ENCODE measurements at places on chromosomes 2 and 18.
A peak's percentile ranks its signal among the peaks of the same experiment; 100 is the strongest.

DNA sequence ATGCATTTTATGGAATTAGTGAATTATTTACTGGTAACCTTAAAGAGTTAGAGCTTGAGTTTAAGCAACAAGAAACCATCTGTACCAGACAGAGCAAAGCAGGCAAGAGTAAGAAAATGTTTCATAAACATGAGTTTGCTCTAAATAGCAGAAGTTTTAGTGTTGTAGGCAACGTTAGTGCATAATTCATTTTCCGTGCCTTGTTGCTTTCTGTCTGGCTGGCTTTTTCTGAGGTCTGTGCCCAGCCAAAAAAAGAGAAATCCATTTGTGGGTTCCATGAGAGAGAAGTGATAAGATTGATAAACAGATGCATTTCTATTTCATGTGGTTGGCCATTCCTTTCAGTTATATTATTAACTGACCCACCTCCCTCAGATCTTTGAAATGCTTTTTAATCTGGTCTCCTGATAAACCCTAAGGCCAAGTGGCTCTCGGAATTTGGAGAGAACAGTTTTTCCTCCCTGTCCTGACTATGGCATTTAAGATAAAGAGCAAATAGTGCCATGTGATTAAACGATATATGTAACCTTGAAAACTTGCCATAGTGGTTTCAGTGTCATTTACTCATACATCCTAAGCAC lies 139.5 kb upstream of the LMAN1 start:
- no peak for DNase-seq

GRCh38 chr18:25112821-25113434 lies 239.0 kb downstream of the ZNF521 start:
- DNase-seq, result no peak

DNA sequence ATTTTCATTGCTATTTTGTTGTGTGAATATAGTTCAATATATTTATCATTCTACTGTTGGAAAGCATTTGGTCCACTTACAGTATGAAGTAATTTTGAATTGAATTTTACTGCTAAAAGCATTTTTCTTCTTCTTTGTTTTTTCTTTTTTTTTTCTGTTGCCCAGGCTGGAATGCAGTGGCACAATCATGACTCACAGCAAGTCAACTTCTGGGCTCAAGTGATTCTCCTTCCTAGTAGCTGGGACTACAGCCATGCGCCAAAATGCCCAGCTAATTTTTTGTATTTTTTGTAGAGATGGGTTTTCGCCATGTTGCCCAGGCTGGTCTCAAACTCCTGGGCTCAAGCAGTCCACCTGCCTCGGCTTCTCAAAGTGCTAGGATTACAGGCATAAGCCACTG lies 2.4 kb upstream of the ETAA1 start:
- DNase-seq, result peak; percentile 23

GRCh38 chr2:121804340-121804739 lies 48.9 kb downstream of the TSN start:
- no peak for DNase-seq

DNA sequence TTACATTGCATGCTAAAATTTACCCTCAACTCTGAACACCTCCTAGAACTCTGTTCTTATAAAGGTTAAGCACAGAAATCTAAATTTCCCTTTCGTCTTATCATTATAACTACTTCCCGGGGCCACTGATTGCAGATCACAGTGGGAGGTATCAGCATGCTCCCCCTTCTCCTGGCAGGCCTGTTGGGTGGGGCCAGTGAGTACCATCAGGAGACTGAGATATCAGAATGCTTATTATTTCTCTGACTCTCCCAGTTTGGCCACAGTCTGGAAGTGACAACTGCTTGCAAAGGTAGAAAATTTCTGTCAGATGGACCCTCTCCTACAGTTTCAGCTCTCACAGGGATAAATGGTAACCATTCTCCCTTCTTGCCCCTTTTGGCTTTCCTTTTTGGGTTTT lies 62.6 kb downstream of the DSEL start:
- no peak for DNase-seq

- no peak for DNase-seq
Measured at GRCh38 chr2:159661286-159661685, 44.9 kb upstream of the BAZ2B start.

DNA sequence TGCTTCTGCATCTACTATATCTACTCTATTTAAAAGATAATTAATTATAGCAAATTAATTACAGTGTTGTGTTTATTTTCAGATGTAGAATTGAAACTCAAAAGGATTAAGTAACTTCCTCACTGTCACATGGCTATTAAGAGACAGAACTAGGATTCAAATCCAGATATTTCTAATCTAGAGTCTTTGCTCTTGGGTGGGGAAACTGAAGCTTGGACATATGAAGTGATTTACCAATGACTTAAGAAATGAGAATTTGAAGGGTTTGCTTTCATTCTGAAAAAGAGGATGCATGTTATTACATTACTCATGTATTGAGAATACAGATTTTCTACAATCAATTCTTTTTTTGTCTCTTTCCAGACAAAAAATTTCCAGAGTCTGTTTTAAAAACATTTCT lies 191.5 kb upstream of the SMAD7 start:
- DNase-seq, result no peak

- no peak for DNase-seq
Measured at GRCh38 chr2:17969661-17970060, 91.2 kb downstream of the KCNS3 start.

DNA sequence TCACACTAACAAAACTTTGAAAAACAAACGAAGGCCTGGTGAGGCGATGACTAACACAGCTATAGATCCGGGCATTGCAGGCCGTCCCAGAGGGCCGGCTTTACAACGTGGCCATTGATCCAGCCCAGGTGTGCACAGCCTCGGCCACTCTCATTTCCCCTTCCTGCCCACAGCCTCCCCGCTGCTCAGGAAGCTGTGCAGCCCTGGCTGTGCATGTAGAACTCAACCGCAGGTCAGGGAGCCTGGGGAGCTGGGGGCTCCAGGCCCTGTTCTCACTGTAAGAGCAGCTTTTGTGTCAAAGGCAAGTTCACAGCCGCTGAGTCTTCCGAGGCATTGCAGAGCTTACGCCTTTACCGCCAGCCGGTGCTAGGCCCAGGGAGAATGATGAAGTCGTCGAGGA lies 87.2 kb downstream of the LONRF2 start:
- no peak for DNase-seq

DNA sequence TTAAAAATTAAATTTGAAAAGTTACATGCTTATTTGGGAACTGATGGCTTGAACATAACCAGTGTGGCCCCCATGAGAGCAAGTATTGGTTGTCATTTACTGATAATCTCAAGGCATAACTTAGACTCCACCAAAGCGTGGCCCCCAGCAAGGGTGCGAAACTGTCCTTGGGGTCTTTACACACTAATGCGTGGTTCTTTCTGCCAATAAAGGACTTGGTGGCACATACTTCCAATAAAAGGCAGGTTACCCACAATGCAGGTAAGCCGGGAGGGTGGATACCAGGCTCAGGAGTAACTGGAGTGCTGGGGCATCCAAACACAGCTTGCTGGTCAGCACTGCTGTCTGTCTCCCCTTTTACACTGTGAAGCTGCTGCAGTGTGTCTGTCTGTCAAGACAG lies 278.2 kb upstream of the NCKAP5 start:
- DNase-seq, result no peak

Measured in SW 1271 (cell line).